ENCODE measurements at places on chromosomes 1 and 21.

GRCh38 chr1:237303929-237304328 is 261.9 kb downstream of the RYR2 start:
- no peak for DNase-seq

DNA sequence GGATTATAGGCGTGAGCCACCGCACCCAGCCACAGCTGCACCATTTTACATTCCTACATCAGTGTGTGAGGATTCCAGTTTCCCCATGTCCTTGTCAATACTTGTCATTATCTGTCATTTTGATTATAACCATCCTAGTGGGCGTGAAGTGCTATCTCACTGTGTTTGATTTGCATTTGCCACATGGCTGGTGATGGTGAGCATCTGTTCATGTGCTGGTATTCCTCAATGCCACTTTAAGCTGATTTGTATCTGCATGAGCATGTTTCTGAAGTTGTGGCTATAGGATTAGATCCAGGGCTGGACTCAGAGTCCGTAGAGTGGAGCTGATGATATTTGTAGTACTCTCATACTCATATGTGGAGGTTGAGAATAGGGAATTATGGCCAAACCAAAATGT is 36.6 kb downstream of the SRRM1 start:
- DNase-seq: no peak

DNA sequence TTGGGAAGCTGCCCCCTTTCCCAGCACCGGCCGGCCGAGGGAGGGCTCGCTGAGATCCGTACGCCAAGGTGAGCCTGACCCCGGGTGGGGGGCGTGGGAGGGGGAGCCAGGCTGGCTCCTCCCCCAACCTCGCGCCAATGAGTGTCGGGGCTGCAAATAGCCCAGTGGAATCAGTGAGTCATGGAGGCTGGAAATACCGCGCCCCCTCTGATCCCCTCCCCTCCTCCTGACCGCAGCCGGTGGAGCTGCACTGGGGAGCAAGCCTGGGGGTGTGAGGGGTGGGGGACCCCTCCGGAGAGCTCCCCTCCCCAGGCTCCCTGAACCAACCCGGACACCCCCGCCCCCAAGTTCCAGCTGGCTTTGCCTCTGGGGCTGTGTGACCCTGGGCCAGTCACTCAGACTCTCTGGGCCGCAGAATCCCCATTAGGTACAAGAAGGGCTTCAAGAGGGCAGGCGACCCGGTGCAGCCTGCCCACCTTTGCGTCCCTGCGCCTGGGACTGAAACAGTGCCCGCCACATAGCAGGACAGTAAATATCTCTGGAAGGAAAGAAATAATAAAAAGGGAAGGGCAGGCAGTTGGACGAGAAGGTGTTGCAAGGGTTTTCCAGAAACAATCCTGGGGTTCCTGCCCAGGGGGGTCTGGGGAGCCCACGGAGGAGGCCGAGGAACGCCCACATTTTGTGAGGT is 4.5 kb downstream of the HSPB7 start:
- no peak for DNase-seq

- DNase-seq: no peak
Measured at GRCh38 chr1:94614168-94614815, 72.7 kb upstream of the F3 start.

GRCh38 chr1:3892748-3893147 is 7.3 kb downstream of the C1orf174 start:
- no peak for DNase-seq

DNA sequence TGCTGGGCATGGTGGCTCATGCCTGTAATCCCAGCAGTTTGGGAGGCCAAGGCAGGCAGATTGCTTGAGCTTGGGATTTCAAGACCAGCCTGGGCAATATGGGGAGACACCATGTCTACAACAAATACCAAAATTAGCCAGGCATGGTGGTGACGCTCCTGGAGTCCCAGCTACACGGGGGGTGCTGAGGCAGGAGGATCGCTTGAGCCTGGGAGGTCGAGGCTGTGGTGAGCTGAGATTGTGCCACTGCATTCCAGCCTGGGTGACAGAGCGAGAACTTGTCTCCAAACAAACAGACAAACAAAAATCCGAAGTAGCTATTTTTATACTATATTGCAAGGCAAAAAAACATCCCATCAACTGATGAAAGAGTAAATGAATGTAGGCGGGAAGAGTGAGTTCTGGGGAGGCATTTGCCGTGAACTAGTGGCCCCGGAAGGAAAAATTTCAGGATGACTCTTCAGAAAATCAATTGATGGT is 40.6 kb downstream of the NCMAP start:
- DNase-seq: no peak

- no peak for DNase-seq
Measured at GRCh38 chr1:70355920-70356319, 1.4 kb upstream of the ANKRD13C start.

GRCh38 chr21:46393451-46393940 is 65.2 kb upstream of the DIP2A start:
- no peak for DNase-seq

DNA sequence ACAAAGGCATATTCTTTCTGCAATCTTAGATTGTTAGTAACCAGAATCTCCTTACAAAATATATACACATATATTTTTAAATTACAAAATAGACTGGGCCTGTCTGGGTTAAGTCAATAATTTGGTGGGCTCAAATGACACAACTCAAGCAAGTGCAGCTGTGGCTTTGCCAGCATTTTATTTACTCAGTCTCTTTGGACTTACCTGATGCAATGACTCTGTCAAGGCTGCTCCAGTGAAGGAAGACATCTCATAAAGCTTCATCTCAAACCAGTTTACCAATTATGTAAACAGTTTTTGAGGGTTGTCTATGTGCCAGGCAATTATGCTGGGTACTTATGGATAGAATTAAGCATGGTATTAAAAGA is 22.8 kb upstream of the ABCA4 start:
- DNase-seq: no peak

DNA sequence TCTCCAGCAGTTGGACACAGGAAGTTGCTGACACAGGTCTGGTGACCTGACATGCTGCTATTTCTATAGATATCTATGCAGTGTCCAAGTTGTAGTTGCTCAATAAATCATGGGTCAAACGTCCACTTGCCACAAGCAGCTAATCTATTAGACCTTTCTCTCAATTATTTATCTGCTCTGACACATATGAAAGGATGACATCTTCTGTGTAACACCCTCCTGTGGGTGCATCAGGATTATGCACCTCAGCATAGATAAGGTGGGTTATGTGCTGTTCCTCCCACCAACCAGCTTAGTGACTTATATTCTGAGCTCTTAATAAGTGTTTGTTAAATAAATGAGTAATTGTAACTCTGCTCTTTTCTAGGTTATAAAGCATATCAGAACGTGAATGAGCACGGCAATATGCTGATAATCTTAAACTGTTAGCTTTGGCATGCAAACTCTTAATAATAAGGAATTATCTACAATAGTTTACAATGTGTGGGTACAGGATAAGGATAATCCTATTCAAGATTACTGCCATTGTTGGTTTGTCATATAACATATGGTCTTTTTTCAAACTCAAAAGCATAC is 90.7 kb upstream of the GCLM start:
- no peak for DNase-seq

- no peak for DNase-seq
Measured at GRCh38 chr21:41236352-41236973, 68.5 kb downstream of the BACE2 start.

- peak; percentile 77 for DNase-seq
Measured at GRCh38 chr21:16794950-16795349, 717.9 kb upstream of the CXADR start.

GRCh38 chr1:8339203-8339600 is 21.3 kb downstream of the SLC45A1 start:
- no peak for DNase-seq

DNA sequence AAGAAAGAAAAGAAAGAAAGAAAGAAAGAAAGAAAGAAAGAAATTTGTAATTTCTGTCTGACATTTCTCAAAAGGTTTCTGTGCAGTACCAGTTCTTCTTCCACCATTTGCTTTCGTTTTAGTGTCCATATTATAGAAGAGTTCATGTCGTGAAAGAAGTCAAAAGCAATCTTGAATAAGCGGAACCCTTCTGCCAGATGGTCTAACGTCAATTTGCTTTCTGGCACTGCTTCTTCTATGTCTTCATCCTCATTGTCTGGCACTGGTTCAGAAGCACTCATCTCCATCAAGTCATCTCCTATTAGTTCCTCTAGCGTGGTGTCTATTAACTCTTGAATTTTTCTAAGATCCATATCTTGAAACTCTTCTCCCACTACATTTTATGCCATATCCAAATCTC is 170.0 kb upstream of the KCTD3 start:
- no peak for DNase-seq

GRCh38 chr1:30672661-30673060 is 50.7 kb downstream of the MATN1 start:
- DNase-seq: no peak

- DNase-seq: no peak
Measured at GRCh38 chr1:22197644-22198043, 54.7 kb upstream of the WNT4 start.

DNA sequence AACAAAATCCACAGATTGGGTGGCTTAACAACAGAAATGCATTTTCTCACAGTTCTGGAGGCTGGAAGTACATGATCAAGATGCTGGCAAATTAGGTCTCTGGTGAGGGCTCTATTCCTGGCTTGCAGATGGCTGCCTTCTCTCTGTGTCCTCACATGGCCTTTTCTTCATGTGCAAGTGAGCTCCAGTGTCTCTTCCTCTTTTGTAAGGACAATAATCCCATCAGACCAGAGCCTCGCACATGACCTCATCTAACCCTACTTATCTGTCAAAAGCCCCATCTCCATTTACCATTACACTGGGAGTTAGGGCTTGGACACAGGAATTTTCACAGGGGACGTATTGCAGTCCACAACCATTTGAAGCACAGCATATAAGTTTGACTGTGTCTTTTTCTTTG is 181.6 kb downstream of the NEGR1 start:
- DNase-seq: no peak

DNA sequence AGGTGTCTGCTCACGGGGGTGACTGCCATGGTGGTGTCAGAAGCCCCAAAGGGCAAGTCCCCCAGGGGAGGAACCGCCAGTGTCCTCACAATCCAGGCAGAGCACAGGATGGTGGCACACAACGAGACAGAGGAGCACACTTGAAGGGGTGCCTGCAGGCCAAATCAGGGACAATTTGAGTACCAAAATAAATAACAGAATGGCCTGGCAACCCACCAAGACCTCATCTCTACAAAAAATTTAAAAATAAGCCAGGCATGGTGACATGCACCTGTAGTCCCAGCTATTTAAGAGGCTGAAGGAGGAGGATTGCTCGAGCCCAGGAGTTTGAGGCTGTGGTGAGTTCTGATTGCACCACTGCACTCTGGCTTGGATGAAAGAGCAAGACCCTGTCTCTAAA is 38.2 kb downstream of the TIAM1 start:
- no peak for DNase-seq
